ENCODE measurements at places on chromosomes 6 and 20.

DNA sequence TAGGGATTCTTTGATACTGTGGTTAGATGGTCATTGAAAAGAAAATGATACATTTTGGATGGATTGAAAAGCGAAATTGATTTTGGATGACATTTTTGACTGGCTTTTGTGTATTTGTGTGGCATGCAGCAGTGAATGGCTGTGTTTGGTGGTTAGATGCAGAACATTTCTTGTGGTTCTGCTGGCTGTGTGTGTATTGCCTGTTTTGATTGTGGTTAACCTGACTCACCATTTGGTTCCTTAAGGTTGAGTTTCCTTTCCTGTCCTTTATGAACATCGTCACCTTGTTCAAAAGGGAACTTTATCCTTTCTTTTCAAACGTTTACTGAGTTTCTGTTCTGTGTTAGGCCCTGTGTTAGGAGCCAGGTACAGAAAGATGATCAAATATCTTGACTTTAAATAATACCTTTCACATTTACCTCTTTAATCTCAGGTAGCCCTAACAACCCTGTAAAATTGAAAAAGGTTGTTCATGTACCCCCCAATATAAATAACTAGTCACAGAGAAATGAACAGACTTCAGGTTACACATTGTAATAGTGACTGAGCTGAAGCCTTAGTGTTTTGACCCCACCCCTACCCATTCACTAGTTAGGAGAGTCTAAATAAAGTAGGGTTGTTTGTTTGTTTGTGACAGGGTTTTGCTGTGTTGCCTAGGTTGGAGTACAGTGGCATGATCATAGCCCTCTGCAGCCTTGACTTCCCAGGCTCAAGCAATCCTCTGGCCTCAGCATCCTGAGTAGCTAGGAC, 23.8 kb downstream of the ANKS1A start:
- no peak for DNase-seq

DNA sequence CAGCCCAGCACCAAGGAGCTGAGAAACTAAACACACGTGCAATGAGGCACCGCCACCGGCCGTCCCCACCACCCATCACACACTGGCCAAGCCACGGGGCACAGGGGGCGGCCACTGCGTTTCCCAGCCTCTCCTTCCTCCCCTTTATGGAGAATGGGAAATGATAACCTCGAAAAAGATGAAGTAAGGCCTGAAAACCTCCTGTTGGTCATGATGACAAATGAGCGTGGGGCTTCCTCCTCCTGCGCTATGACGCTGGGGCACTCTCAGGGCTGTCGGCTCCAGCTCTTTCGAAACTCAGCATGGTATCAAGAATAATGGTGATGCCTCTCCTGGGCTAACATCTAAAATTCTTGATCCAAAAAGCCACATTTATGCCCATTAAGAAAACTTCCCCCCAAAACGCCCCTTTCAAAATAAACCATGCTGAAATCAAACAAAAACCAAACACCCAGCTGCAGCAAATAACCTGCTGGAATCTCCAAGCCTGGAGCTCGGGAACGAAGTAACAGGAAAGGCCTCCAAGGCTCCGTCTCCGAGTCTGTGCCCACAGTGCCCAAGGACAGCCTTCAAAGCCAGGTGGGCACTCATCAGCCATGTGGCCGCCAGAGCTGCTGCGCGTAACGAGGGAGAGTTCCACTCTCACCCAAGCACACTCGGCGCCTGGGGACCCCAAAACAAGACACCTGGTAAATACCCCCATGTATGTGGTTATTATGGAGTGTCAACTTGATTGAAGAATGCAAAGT, 50.0 kb downstream of the TAF4 start:
- DNase-seq, result no peak

- DNase-seq, result no peak
Observed at GRCh38 chr6:97668716-97669115, 385.7 kb upstream of the MMS22L start.

DNA sequence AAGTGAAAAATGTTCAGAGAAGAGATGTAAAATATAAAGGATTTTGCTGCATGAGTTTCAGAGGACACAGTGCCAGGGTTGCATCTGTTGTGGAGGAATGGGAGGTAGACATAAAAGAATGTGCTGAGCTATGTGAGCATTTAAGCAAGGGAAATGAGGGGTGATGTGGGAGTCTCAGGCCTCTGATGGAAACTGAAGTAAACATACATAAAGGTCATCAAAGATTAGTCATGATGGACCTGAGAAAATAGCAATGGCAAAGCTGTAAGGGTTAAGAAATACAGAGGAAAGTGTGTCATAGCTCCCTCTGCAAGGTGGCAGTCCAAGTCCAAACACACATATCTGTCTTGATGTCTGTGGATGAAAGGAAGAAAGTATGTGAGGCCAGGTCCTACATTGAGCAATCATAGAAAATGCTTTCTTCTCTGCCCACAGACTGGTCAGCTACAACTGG, 306.6 kb upstream of the ECI2 start:
- no peak for DNase-seq

DNA sequence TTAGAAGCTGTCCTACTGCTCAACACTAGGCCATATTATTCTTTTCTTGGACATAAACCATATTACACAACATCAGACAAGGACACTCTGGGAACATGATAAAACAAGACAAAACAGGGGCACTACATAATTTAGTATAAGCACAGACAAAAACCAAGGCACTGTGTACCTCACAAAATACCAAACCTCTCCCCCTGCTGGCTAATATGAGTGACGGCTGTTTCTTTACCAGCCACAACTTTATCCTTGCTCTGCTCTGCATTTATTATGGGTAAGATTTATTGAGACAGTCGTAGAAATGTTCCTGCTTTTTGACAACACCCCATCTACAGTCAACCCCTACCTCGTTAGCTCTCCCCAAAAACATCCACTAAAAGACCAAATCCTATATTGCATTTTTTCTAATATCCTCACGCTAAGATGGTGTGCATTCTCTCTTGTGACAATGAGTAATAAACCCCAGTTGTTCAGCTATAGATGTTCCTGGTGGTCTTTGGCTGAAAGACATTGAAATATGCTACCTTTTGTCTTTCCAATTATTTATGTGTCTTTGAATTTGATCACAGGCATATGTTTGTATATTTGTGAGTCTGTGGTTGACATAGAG, 23.8 kb upstream of the POLR1H start:
- DNase-seq, result peak; percentile 2

DNA sequence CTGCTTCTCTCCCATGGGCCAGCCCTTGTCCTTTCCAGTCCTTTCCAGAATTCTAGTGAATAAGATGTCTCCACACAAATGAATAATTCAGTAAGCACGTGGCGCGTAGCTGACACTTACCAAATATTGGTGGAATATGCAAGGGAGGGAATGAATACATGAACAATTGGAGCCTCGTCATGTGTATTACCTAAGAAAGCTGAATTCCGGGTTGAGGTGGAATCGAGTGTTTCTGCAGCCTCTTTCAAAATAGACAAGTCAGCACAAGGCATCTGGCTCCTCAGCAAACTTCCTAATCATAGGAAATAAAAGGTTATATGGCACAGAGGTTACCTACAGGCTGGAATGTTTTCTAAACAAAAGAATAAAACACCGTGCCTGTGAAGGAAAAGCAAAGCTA, 47.0 kb upstream of the NT5E start:
- DNase-seq, result no peak

- no peak for DNase-seq
Observed at GRCh38 chr20:32567384-32568178, 17.6 kb downstream of the NOL4L start.

DNA sequence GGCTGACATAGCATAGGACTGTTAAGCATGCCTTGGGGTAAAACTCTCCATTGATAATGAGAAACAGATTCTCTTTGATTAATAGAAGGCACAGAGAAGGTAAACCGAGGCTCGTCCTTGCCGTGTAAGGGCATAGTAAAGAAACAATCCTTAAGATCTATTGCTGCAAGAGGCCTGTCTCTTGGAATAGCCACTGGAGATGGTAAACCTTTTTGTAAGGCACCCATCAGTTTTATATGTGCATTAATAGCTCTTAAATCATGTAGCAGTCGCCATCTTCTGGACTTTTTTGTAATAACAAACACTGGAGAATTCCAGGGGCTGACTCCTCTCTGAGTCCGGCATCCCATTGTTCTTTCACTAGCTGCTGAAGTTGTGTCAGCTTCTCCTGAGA, 8.4 kb upstream of the ABHD12 start:
- peak; percentile 74 for DNase-seq

DNA sequence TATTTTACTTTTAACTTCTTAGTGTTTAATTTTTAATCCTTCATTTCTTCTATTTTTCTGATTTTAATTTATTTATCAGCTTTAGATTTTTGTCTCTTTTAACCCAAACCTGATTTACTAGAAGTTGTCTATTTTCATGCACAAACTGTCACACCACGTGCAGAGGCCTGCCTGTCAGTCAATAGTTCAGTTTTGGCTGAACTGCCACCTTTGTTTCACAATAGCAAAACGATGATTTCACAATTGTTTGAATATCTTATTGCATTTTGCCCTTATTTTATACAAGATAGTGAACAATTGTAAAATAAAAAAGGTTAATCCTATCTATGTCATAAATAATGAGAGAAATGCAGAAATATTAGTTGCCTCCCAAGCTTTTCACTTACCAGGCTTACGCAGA, 24.0 kb upstream of the PPP1R3G start:
- DNase-seq, result no peak

GRCh38 chr6:38499529-38500096, 140.1 kb downstream of the BTBD9 start:
- no peak for DNase-seq

GRCh38 chr6:157885211-157885788, 62.3 kb downstream of the SNX9 start:
- DNase-seq, result no peak

- no peak for DNase-seq
Observed at GRCh38 chr6:45712076-45712475, 303.6 kb downstream of the CLIC5 start.

- DNase-seq, result no peak
Observed at GRCh38 chr20:16243470-16243869, 329.8 kb downstream of the KIF16B start.

GRCh38 chr20:61661025-61661424, 404.7 kb downstream of the TAF4 start:
- DNase-seq, result no peak

- no peak for DNase-seq
Observed at GRCh38 chr6:11983306-11983705, 28.8 kb upstream of the HIVEP1 start.

DNA sequence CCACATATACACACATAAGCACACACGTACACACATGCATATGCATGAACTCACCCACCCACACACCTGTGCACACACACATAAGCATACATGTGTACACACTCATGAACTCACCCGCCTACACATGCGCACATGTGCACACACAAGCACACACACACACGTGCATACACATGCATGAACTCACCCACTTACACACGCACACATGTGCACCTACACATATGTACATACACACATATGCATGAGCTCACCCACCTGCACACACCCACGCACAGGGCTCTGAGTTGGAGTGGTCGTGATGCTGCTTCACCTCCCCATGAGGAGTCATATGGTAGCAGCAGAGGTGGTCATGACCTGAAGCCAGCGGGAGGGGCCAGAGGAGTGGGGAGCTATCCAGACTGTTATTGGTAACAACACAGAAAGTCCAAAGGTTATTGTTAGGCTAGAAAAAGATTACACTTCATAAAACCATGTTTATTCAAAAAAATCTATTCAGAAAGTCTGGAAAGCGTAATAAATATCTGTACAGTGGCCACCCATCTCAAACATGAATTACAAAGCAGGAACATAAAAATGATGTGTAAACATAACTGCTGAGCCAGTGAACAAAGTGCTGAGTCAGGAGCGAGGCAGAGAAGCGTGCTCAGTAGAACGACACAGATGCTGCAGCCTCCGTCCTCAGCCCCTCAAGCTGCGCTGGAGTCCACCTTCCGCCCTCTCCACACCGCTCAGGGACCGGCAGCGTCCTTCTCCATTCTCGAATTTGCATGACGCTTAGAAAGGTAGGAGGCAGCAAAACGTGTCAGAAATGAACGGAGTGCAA, 26.4 kb upstream of the MPC1 start:
- DNase-seq, result no peak

GRCh38 chr6:12238219-12238618, 51.9 kb upstream of the EDN1 start:
- DNase-seq, result no peak

DNA sequence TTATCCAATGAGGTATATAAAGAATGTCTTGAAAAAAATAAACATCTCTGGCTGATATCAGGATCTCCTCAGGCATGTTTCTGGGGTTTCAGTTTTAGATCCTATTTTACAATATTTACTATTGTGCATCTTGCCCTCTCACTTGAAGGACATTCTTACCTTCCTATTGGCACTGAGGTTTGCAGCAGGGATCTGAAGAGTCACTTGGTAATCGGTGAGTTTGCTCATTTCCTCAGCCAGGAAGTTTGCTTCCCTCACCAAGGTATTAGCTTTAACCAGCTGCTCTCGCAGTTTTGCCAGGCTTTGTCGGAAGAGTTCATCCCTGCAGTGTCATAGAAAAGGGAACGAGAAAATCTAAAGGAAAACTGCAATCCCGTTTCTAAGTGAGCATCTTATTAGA, 101.9 kb upstream of the NUP153 start:
- no peak for DNase-seq

- DNase-seq, result no peak
Observed at GRCh38 chr20:51333971-51334370, 208.5 kb downstream of the NFATC2 start.

- peak; percentile 38 for DNase-seq
Observed at GRCh38 chr6:83462524-83462923, 31.7 kb upstream of the ME1 start.

GRCh38 chr20:32623667-32624157, 38.6 kb upstream of the NOL4L start:
- no peak for DNase-seq

DNA sequence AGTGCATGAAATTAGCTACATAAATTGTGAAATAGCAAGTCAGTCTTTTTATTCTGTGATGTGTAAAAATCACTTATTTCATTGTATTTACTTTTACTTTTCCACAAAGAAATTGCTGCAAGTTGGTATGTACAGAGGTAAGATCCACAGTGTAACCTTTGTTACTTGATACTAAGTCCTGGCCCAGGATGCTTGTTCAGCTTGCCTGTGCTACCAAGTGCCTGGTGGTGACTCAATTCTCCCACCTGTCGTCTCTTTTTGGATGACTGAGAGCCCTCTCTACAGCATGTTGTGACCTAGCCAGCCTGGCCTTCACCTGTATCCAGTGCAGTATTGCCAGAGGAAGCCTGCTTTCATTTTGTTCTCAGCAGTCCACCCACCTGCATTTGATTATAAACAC, 54.9 kb downstream of the ANKRD6 start:
- no peak for DNase-seq

- no peak for DNase-seq
Observed at GRCh38 chr6:71033890-71034289, 77.0 kb upstream of the B3GAT2 start.

GRCh38 chr6:148629181-148629580, 117.6 kb upstream of the UST start:
- no peak for DNase-seq

DNA sequence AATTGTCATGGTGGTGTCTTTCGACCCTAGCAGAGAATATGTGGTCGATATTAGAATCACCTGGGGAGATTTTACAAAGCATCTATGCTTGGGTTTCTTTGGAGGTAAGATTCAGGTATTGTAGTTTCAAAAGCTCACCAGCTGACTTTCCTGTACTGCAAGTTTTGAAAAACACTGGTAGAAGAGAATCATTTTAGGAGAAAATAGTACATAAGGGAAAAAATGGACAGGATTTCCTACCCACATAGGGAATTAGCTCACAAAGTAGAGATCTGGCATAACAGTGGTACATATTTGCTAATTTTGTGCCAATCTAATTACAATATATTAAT, 27.4 kb upstream of the ABT1 start:
- DNase-seq, result no peak
